Epithelial cell of alveolus of lung (primary cell): ENCODE measurements at places on chromosomes 2 and 18. TPM values are rescaled to one million over a fixed set of nuclear protein-coding genes. Genes with fewer than 3 reads are reported as not detected.

SNTG2 gene
- not detected in 2 replicates for total RNA-seq

DSEL gene
- 12.2 and 30.4 TPM in 2 replicates for total RNA-seq

CHRNG gene
- total RNA-seq, result 3.3 TPM in 1 of 2 replicates, not detected in the other

FRZB gene
- total RNA-seq, result 0.52 and 0.64 TPM in 2 replicates

SMAD7 gene
- total RNA-seq, result 23.8 and 26.3 TPM in 2 replicates

RBM43 gene
- 3.6 and 12.1 TPM in 2 replicates for total RNA-seq

GMCL1 gene
- 7.0 and 7.9 TPM in 2 replicates for total RNA-seq

OSR1 gene
- 8.4 and 18.8 TPM in 2 replicates for total RNA-seq

CRYGB gene
- not detected in 2 replicates for total RNA-seq

LHCGR gene
- 0.39 TPM in 1 of 2 replicates, not detected in the other for total RNA-seq

BMP10 gene
- not detected in 2 replicates for total RNA-seq

MC4R gene
- total RNA-seq, result not detected in 2 replicates

TOGARAM2 gene
- 0.13 TPM in 1 of 2 replicates, not detected in the other for total RNA-seq

CFC1 gene
- not detected in 2 replicates for total RNA-seq

DLX1 gene
- not detected in 2 replicates for total RNA-seq

ABCB11 gene
- total RNA-seq, result not detected in 2 replicates

SPEG gene
- total RNA-seq, result 8.5 and 11.7 TPM in 2 replicates

MYO3B gene
- 0.13 TPM in 1 of 2 replicates, not detected in the other for total RNA-seq

RTKN gene
- total RNA-seq, result 15.1 and 15.7 TPM in 2 replicates

GALNT3 gene
- 0.56 and 3.6 TPM in 2 replicates for total RNA-seq

POTEE gene
- not detected in 2 replicates for total RNA-seq

TEKT4 gene
- not detected in 2 replicates for total RNA-seq

CAPN14 gene
- total RNA-seq, result 0.08 TPM in 1 of 2 replicates, not detected in the other

RSAD2 gene
- 1.4 TPM in 1 of 2 replicates, not detected in the other for total RNA-seq

PPP1R7 gene
- 49.8 and 73.3 TPM in 2 replicates for total RNA-seq

INO80C gene
- 5.2 and 5.8 TPM in 2 replicates for total RNA-seq

LDLRAD4 gene
- 0.52 and 0.80 TPM in 2 replicates for total RNA-seq
